NCI-H774 (cell line): ENCODE measurements at places on chromosomes 13 and 19.

GRCh38 chr13:109998684-109999533, 212.5 kb upstream of the IRS2 start:
- DNase-seq = no peak

DNA sequence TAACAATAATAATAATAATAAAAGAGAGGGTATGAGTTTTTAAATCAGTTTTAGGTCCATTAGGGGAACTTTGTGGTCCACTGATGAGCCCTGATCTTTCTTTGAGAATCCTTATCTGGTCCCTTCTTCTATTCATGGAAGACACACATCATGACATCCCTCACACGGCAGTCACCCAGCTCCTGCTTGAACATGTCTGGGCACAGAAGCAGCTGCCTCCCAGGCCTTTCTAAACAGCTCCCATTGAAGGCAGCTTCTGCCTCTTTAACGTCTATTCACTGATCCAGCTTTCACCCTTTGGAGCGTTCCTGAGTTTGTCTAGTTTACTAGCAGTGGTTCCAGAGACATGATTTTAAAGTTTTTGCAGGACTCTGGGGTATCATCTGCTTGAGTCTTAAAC, 42.6 kb upstream of the STK24 start:
- DNase-seq = no peak

DNA sequence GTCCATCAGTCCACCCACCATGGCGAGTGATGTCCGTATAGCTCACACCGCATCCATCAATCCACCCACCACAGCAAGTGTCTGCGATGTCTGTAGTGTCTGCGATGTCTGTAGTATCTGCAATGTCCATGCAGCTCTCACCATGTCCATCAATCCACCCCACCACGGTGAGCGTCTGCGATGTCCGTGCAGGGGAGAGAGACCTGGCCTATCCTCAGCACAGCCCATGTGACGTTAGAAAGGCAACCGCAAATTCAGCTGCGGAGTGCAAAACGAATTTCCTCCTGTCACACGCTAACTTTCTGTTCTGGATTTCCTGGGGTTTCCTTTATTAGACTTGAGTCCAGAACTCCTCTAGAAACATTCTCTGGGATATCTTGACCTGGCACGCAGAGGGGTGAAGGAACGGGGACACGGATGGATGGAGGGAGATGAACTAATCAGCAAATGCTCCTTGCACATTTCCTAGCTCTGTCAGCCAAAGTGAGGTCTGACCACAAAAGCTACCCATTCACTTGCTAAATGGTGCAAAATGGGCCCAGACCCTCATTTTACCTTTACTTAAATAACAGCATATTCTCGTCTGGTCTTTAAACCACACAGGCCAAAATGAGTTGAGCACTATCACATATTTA, 18.3 kb downstream of the RASA3 start:
- no peak for DNase-seq

DNA sequence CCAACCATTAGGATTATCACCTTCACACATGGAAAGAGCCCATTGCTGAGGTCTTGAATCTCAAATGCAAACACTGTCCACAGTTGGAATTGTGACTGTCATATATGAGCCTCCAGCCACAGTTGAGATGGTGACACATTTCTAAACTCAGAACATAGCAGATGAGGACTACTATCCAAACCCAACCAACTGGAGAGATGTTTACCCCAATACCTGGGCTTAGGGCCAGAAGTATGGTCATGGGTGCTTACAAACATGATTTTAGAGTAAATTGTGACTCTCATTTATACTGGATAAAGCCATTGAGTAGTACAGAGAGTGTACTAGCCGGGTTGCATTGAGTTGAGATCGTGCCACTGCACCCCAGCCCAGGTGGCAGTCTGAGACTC, 14.0 kb upstream of the ZNF681 start:
- no peak for DNase-seq

- DNase-seq = no peak
Observed at GRCh38 chr13:112241288-112241687, 134.9 kb upstream of the SPACA7 start.

DNA sequence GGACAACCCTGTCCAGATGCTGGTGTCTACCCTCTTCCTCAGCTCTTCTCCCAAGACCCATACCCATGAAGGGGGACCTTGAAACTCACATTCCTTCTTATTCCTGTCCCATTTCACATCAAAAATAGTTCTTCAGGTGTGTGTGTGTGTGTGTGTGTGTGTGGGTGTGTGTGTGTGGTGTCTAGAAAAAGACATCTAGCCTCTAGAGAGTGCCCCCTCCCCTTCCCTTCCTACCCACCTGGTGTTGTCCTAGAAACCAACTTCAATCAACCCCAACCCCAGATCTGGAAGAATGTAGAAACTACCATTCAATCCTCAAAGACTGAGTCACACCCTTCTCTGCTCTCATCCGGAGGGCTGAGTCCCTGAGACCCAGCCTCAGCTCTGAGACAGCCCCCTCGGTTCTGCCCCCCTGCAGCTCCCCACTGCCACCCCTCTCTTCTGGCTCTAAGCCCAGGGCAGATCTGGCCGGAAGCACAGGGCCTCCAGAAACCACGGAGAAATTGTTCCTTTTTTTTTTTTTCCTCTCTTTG, 3.5 kb downstream of the KCNN4 start:
- no peak for DNase-seq

- DNase-seq = no peak
Observed at GRCh38 chr19:44613295-44614178, at the start of gene IGSF23. Gene IGSF23, plus strand, starts transcription at chr19:44613563. Its CDS starts 83 bp downstream, at chr19:44613646.

DNA sequence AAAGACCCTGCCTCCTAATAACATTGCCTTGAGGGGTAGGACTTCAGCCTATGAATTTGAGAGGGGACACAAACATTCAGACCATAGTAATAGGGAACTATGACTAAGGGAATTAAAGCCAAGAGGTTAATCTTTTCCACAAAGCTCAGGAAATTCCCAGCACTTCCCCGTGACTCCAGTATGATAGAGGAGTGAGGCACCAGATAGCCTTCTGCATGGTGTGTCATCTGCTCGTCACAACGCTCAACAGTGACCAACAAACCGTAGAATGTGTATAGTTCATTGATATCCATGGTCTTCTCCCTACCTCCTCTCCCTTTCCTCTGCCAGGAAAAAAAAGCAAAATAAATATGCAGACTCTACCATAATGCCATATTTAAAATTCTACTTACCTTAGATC, 64.4 kb downstream of the B3GLCT start:
- DNase-seq = no peak

DNA sequence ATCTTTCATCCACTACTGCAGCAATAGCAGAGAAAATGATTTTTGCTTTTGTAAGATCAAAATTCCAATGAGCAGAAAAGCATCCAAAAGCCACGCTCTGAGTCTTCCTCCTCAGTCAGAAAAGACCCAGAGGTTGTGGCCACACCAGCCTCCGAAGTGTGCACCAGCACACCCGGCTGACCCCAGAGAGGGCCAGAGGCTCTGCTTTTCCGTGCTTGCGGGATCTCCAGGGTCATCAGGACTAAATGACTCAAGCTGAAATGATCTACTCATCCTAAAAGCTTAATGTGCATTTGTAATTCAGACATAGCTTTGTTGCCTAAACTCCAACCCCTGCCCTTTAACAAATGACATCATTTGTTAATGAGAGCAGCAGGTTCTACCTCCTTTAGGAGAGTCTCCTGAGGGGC, 16.5 kb downstream of the RXFP2 start:
- DNase-seq = no peak

GRCh38 chr19:542173-542866, 1.5 kb upstream of the GZMM start:
- no peak for DNase-seq

GRCh38 chr19:34457446-34457845, 24.1 kb upstream of the WTIP start:
- no peak for DNase-seq

DNA sequence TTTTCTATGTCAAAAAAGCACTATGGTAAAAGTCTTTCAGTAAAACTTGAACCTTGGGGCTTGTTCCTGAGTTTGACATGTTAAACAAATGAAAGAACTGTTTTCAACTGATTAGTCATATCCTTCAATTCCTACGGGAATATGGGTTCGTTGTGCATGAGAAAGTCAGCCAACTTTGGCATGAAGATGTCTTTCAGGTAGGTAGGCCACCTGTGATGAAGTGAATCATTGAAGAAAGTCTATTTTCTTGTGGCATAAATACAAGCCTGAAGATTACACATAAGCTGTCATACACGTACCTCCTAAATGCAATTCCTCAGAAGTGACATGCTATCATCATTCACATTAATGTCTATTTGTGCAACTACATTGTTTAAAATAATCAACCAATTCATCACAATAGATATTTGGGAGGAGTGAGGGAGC, 513.0 kb downstream of the IRS2 start:
- no peak for DNase-seq

- DNase-seq = no peak
Observed at GRCh38 chr13:101393140-101393539, 23.2 kb downstream of the NALCN start.

- no peak for DNase-seq
Observed at GRCh38 chr13:99103536-99103935, 97.1 kb upstream of the UBAC2 start.

- DNase-seq = peak; percentile 72
Observed at GRCh38 chr19:15702534-15702930, 25.3 kb upstream of the OR10H2 start.

GRCh38 chr13:80329250-80329649, 11.7 kb downstream of the SPRY2 start:
- DNase-seq = no peak

DNA sequence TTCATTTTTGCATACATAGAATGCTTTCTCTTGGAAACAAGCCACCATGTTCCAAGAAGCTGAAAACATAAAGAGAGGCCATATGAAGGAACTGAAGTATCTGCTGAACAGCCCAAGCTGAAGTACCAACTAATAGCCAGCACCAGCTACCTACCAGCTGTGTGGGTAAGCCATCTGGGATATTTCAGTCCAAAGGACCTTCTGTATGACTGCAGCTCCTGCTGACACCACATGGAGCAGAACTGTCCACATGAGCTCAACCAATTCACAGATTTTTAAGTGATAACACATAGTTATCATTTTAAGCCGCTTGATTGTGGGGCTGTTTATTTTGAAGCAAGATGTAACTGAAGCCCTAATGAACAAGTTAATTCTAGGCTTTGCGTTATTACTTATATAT, 621.1 kb upstream of the KLHL1 start:
- DNase-seq = no peak

GRCh38 chr19:1608359-1609102, 3.3 kb upstream of the UQCR11 start:
- no peak for DNase-seq

DNA sequence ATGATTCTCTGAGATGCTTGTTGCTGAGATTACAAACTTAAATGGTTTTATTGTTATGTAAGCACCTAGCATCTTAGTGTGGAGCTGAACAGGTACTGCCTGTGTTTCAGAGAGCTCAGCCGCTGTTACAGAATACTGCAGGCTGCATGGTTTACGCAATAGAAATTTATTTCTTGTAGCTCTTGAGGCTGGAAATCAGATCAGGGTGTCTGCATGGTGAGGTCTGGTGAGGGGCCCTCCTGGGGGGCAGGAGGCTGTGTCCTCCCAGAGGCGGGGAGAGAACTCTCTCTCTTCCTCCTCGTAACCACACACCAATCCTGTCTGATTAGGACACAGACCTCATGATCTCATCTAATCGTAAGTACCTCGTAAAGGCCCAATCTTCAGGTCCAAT, 13.1 kb downstream of the ATP11A start:
- no peak for DNase-seq

- no peak for DNase-seq
Observed at GRCh38 chr13:33015241-33015668, 968 bp upstream of the KL start.

DNA sequence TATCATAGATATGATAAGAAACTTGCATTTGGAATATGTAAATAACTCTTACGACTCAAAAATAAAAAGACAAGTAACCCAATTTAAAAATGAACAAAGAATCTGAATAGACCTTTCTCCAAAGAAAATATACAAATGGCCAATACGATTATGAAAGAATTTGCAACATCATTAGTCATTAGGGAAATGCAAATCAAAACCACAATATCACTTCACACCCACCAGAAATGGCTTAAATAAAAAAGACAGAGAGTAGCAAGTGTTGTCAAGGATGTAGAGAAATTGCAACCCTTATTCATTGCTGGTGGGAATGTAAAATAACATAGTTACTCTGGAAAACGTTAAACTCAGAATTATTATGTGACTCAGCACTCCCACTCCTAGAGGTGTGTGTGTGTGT, 226.6 kb upstream of the MAB21L1 start:
- no peak for DNase-seq

DNA sequence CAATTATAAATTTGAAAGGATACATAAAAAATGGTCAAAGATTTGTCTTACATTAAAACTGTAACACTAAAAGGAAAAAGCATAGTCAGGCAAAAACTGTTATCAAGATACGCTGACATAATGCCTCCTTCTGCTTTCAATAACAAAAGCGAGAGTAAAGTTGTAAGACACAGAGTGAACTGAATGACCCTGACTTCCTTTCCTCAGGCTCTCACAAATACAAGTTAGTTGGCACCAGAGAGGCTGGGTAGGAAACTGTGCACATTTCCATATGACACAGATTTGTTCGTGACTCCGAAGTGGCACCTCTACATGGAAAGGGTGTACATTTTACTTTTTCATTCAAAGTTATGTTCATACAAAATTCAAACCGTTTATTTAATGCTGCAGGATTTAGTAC, 15.4 kb downstream of the FGF14 start:
- DNase-seq = no peak

GRCh38 chr19:2255112-2255845, 938 bp downstream of the JSRP1 start:
- no peak for DNase-seq

GRCh38 chr13:27536361-27537101, 83.8 kb downstream of the LNX2 start:
- no peak for DNase-seq

- DNase-seq = no peak
Observed at GRCh38 chr19:858868-859843, at the start of gene CFD. Gene CFD, plus strand, starts transcription at chr19:859664. Its CDS starts 26 bp downstream, at chr19:859690.

DNA sequence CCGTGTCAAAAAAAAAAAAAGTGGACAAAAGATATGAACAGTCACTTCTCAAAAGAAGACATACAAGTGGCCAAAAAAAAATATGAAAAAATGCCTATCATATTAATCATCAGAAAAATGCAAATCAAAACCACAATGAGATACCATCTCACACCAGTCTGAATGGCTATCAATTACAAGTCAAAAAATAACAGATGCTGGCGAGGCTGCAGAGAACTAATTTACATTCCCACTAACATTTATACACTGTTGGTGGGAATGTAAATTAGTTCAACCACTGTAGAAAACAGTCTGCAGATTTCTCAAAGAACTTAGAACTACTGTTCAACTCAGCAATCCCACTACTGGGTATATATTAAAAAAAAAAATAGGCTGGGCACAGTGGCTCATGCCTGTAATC, 26.5 kb upstream of the FOXO1 start:
- DNase-seq = no peak

- DNase-seq = no peak
Observed at GRCh38 chr19:49436381-49437017, 4.8 kb downstream of the SLC17A7 start.

DNA sequence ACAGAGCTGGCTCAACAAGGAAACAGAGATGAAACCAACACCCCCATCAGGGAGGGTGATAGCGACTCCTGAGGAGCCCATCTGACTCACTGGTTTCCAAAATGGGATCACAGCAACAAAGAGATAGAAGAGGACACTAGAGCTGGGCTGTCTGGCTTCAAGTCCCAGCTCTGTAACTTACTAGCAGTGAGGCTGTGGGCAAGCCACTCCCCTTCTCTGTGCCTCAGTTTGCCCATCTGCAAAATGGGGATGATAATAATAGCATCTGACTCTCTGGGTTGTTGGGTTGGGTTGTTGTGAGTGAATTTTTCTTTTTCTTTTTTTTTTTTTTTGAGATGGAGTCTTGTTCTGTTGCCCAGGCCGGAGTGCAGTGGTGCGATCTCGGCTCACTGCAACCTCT, 14.3 kb downstream of the IGSF23 start:
- no peak for DNase-seq
